NCI-H69 (cell line): ENCODE measurements at places on chromosomes 16 and 17.

DNA sequence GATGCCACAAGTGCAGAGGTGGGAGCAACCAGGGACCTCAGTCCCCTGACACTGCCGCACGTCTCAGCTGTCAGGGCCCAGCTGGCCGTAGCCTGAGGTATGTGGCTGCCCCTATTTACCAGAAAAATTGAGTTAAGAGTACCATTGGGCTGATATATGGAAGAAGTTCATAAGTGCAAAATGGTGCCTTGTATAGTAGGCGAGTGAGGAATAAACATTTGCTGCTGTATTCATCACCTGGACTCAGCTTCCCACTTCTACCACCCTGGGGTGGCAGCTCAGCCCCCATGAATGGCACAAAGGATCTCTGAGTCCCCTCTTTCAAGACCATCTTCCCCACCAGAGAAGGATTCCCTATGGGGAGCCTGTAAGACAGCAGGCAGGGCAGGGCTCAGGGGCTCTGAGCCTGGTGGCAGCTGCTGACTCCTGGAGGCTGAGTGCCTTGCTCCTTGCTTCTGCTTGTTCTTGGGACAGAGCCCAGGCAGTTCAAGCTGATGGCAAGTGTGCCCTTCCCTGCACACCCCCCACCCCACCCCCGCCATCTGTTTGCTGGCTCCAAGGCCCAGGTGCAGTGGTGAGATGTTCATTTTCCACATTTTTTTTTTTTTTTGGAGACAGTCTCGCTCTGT lies 29.0 kb downstream of the TRPV2 start:
- DNase-seq, result peak; percentile 8

DNA sequence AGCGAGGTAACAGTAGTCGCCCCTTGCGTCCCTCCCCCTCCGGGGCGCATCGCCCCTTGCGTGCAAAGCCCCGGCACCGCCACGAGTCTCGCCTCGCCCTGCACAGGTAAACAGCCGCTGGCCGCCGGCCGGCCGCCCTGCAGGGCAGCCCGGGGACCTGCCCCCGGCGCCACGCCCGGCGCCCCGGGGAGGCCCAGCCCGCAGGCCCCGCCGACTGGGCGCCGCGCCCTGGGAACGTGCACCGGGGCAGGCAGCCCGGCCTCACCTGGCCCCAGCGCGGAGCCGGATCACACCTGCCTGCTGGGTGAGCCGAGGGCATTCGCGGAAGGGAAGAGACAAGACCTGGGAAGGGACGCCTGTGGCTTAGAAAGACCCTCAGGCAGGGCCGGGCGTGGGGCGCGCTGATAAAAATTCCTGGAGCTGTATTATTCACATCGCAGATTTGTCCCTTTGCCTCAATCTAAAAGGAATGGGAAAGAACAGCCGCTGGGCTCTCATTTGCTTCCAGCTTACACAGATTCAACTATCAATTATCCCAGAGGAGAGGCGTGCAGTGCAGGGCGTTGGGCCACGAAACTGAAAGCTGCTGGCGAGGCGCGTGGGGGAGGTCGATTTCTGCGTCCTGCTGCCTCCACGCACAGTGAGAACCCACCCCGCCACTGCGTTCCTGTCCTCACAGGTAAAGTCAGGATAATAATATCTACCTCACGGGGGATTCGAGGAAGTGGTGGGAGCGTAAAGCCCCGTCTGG lies 451.9 kb downstream of the SLC39A11 start:
- peak; percentile 84 for DNase-seq

GRCh38 chr16:69893106-69893505 lies 58.0 kb upstream of the CLEC18A start:
- no peak for DNase-seq

DNA sequence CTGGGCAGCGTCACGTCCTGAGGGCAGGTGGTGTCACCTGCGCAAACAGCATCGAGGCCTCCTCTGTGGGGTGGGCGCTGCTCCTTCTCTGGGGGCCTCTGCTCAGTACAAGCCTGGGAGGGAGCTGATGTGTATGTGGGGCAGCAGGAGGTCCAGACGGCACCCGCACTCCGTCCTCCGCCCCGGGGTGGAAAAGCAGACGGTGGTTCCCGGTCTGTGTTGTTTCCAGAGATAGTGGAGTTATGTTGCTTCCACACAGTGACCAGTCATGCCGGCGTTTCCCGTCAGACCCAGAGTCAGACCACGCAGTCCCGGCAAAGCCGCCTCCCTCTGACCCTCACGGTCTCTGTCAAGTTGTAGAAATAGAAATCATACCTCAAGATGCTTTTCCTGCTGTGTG lies 13.7 kb upstream of the RPL13 start:
- DNase-seq, result no peak

DNA sequence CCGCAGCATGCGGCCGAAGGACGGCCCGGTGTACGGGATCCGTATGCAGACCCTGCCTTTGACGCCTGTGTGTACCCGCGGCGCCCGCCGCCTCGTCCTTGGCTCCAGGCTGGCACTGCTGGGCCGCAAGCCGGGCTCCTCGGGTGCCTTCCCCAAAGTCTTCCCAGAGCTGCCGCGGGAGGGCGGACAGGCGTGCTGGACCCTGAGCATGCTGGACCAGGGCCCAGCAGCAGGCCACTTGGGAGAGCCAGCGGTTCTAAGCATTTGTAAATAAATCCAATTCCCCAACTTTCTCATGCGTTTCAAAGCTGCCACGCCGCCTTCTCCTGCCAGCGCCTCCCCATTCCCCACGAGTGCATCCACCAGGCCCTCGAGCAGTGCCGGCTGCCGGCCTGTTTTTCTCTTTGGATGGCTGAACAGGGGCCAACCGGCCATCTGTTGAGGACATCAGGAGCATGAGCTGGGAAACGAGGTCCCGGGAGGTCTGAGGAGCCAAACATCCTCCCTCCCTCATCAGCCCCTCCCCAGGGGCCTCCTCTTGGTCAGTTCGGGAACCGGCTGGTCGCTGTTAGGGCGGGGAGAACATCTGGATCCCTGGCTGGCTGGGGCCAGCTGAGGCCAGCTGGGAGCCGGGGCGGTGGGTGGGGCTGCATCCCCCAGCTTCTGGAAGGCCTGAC lies 20.5 kb upstream of the PABPN1L start:
- peak; percentile 44 for DNase-seq

DNA sequence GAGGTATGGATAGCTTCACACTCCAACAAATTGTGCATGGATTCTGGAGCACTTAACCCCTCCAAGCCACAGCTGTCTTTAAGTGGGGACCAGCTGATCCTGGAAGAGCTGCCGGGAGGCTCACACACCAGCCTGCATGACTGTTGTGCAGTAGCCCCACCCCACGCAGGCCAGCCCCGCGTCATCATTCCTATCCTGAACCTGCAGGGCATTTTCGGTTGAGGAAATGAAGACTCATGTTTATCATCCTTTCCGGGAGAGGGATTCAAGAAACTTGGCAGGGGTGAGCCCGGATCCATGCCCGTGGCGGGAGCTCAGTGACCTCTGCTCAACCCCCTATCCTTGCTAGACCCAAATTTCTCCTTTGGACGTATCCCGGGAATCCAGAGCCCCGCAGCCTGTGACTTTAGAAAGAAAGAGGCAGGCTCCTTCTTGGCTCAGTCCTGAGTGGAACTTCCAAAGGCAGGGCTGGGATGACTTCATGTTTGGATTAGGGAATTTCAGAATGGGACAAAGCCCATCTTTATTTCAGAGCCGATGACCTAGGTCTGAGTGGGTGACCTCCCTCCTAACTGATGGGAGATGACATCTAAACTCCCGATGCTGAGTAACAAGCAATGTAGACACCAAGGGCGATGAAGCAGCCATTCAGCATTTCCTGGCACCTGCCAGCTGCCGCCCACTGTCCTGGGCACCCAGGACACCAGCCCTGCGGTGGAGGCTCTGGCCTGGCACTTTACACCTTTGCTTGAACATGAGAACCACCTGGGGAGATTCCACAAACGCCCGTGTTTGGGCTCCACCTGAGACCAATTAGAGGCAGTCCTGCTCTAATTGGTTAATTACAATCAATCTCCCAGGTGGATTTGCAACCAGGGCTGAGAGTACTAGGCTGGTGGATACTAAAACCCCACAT lies 43.3 kb upstream of the CMIP start:
- DNase-seq, result peak; percentile 87

DNA sequence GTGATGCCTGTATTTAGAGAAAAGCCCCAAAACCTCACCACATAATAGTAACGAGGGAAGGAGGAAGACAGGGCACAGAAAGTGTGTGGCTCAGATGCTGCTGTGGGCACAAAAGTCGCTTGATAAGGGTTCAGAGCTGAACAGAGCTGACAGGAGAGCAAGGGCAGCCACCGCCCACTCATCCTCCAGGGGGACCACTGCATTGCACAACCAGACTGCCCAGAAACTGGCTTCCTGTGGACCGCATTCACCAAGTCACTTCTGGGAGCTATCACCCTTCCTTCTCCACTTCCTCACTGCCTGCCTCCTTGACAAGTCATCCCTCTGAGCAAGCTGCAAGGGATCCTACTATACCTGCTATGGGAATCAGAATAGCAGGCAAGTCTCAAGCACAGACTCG lies 512.4 kb upstream of the CDH11 start:
- no peak for DNase-seq
